Activated CD4-positive, alpha-beta T cell treated with anti-CD3 and anti-CD28 coated beads, Interleukin-10, Interleukin-2, amounts not matched to agents 100 ng/mL and 50 ng/mL, durations not matched to agents 16 hours and 8 hours (primary cell): ENCODE measurements at places on chromosomes 12 and 14.

DNA sequence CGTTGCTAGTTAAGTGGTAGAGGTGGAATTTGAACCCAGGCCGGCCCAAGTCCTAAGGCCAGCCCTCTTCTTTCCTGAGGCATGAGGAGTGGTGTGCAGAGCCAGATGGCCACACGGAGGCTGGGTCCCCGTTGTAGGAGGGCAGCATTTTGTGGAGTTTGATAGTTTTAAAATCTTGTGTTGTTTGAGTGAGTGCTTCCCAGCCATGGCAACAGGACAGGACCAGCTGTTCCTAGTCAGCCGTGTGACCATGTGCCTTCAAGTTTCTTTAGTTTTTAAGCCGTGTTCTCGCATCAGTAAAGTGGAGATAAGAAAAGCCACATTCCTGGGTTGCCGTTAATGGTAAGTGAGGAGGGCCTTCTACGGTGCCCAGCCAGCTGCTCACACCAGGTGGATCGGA lies 44.4 kb downstream of the UBE3B start:
- DNase-seq: no peak

- DNase-seq: peak; percentile 94
These were observed 32.1 kb downstream of the DMAC2L start for GRCh38 chr14:50344116-50344775.

DNA sequence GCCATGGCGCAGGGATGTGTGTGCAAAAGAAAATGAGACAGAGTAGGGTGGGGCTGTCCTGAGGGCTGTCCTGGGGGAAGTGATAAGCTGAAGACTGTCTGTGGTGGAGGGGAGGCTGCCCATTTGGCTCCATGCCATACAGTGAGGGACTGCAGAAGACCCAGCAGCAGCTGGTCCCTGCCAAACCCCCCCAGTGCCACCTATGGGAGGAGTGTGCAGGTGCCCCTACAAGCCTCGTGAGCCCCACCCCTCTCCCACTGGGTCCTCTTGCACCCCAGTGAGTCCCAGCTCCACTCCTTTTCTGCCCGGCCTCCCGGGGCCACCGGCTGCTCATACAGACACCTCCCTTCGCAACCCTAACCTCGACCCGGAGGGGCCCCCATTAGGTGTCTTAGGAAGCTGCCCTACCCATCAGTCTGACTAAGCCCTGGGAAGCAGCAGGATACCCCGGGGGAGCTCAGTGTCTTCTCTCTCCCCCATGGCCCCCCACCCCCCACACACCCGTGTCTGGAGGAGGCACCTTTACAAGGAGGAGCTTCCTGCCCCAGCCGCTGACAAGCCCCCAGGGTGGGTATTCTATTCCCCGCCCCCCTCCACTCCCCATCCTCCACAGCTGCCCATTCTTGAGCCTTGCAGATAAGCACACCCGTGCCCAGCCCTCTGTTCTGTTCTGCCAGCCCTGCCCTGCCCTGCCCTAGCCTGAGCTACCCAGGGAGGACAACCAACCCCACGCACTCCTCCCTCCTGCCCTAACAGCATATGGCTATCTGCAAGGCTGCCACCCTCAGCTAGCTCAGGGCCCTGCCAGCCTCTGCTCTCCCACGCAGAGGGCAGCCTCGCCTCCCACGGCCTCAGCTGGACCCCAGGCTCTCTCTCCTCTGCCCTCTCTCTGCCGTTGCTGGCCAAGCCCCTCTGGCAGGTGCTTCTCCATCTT lies 41.9 kb downstream of the SLC6A12 start:
- no peak for DNase-seq

DNA sequence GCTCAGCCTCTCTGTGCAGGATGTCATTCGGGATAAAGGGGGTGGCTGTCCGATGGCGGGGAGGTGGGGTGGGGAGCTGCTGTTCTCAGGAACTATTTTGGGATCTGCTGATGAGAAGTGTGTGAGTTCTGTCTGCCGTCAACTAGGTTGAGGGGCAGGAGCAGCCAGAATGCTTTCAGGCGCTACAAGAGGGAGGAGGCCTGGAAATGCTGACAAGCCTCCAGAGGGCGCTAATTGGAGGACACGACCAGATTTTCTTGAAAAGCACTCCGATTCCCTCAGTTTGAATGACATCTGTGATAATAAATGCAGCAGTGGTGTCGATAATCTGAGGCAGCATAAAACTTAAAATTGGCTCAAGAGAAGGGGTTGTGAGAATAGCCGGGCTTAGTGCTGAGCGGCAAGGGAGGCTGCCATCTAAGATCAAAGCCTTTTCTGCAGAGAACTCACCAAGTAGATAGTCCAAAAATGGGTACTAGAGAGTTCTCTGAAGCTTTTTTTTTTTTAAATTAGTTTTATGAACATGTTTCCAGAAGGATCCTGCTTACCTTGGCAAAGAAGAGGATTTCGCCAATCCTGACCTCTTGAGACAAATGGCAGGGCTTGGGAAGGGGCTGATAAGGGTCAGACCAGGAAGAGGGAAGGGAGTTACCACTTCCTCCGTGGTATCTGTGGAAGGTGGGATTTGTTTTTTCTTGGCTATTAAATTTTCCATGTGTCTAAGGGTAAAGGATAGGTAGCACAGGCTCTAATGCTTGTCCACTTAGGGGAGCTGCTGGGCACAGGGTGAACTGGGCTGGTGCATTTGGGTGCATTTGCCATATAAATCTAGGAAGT lies 94.4 kb downstream of the CRACR2A start:
- peak; percentile 14 for DNase-seq

DNA sequence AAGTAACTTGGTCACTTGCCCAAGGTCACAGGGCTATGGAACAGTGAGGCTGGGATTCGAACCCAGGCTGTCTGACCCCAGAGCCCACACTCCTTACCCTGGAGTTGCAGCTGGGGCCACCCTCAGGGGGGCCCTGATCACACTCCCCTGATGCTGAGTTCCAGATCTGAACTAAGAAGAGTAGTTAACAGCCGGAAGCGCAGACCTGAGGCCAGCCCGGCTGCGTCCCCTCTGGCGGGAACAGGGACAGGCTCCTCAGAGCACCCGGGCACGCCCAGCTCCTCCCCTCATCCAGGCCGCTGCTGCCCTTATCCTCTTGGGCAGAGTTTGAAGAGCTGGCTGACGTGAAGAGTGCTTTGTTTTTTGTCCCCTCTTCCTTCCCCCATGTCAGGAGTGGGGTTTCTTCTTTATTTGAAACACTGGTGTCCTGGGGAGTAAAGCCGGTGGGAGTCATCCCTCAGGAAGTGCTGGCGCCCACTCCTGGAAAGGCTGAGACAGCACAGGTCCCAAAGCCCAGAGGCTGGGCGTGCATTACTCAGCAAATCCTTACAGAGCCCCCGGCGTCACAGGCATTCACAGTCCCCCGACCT lies 8.7 kb downstream of the PHB2 start:
- DNase-seq: peak; percentile 85

DNA sequence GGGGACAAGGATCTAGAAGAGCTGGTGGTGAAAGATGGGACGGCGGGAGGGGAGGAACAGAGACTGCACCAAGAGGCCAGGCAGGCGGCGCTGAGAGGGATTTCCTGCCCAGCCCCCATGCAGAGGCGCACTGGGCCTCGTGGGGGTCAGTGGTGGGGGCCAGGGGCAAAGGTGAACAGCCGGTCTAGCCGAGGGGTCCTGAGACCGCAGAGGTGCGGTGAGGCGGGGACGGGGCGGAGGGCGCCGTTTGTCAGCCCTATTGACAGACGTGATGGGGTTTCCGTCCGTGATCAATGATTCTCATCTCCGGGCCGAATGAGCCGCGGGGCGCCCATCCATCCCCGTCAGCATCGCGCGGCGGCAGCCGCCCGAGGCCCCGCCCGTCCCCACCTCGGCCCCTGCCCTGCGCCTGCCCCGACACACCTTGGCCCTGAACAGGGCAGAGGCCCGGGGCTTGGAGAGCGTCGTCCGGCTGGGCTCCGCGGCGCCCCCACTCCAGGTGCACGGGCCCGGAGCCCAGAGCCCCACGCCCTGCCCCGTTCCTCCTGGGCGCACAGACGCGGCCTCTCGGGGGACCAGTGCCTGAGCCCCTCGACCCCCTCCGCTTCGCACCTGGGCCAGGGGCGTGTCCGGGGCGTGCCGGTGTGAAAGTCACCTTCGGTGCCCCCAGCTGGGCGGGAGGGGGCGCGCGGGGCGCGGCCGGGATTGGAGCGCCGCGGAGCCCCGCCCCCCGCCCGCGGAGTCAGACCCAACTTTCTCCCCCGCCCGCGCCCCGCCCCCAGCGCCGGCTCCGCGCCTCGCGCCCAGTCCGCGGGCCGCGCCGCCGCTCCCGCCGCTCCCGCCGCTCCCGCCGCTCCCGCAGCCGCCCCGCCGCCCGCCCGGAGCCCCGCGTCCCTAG lies at the start of gene NXPH4:
NXPH4 (plus strand) TSS at position 781 of the 898 bp plus-strand sequence. CDS start 176 bp downstream, outside the sequence.
- peak; percentile 49 for DNase-seq

- DNase-seq: no peak
These were observed 137.4 kb upstream of the PRMT8 start for GRCh38 chr12:3353621-3354020.

DNA sequence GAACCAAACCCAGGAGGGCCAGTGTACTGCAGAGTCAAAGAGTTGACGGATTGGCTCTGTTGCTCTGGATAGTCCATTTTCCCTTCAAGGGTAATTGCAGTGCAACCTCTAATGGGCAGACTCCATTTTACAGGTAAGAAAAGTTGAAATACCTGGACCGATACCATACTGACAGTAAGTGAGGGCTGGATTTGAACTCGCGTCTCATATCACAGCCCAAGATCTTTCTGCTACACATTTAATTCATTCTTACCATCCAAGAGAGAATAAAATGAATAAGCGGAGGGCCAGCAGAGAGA lies 356 bp upstream of the ZC3H14 start:
- DNase-seq: no peak

- no peak for DNase-seq
These were observed 150.4 kb downstream of the CALM1 start for GRCh38 chr14:90547250-90547649.

DNA sequence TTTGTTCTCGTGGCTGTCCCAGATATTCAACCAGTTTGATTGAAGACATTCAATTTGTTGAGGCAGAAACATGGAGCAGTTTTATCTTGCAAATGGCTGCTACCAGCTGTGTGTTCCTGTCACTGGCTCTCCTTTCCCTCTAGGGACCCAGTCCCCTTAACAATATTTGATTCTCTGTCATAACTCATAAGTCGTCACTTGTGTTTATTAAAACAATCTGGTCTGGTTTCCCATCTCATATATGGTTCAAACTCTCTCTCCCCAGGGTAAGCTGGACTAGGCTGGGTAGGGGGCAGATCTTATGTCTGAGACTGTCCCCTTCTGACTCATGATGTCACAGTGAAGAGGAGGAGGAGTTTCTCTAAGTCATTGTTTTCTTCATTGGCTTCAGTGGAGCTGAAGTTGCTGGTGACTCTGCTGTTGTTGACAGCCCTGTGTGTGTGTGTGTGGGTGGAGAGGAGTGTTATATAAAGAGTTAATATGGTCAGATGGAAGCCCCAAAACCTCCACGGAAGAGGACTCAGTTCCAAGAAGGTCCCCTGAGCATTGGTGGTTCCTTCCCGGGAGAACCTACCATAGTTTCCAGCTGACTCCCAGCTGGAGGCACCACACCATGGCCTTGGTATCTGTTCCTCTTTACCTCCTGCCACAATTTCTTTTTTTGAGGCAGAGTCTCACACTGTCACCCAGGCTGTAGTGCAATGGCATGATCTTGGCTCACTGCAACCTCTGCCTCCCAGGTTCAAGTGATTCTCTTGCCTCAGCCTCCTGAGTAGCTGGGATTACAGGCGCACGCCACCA lies 16.1 kb upstream of the GNG2 start:
- no peak for DNase-seq

DNA sequence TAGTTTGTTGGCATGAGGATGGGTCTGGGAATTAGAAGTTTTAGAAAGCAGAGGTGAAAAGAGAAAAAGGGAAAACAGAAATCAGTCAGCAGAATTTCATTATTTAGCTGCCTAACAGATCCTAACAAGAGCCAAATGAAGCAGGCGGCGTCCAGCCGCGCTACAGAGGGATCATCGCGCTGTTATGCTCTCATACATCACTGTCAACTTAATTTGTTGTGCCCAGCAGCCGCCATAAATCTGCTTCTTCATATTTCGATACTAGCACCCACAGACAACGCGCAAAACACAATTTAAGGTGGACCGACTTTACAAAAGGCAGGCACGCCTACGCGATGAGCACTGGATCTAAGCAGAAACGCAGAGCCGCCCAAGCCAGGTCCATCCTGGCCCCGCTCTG lies 66.7 kb downstream of the SETD3 start:
- DNase-seq: no peak

GRCh38 chr12:49059299-49060171 lies 1.1 kb downstream of the KMT2D start:
- DNase-seq: peak; percentile 34

GRCh38 chr14:24785698-24786097 lies 151.7 kb upstream of the GZMB start:
- DNase-seq: no peak

GRCh38 chr14:77640756-77641533 lies 24.5 kb upstream of the SPTLC2 start:
- no peak for DNase-seq

DNA sequence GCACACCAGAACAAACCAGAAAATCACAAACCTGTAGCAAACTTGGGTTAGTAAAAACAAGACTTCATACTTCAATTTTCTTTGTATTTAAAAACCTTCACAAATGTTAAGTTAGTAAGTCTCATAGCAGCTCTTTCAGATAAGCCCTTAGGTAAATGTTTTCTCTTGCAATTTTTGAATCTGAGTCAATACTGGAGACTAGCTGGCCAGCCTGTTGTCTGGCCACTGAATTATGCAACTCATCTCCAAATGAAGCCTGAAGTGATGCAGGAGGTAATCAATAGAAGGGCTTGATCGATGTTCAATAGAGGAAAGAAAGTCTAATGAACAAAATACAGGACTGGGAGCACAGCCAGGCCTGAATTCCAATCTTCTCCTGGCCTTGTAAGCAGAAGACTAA lies 465.2 kb downstream of the LRIG3 start:
- no peak for DNase-seq

DNA sequence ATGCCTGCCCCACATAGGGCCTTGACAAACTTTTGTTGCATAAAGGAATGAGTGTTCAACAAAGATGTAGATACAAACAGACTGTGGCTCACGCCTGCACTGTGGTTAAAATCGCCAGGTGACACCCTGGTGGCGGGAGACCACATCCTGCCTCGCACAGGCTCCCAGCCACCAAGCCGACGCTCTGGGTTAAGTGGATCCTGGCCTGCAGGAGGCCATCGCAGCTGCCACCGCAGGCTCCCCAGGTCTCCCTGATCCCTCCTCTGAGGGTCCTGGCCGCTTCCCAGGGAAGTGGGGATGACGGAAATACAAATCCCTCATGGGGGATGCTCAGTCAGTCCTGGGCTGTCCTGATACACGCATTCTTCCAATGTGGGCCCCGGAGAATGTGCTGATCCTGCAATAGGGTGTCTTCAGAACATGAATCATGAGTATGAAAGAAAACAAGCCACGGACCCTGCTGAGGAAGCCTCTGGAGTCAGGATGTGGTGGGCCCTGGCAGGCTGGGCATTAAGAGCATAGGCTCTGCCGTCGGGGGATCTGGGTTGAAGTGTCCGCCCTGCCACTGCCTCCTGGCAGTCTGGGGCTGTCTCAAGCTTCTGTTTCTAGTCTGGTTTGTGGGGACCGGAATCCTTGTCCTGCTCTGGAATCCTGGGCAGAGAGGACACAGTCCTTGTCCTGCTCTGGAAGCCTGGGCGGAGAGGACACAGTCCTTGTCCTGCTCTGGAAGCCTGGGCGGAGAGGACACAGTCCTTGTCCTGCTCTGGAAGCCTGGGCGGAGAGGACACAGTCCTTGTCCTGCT lies 53.5 kb upstream of the BEGAIN start:
- DNase-seq: peak; percentile 90
